ENCODE measurements at places on chromosomes 16 and 17. TPM values are rescaled to one million over a fixed set of nuclear protein-coding genes. Genes with fewer than 3 reads are reported as not detected.

ATAD5 gene
- 3.2 TPM for total RNA-seq

CLEC19A gene
- not detected for total RNA-seq

CDH13 gene
- total RNA-seq: 11.6 TPM

BEAN1 gene
- total RNA-seq: not detected

ZNF319 gene
- 3.2 TPM for total RNA-seq

PSKH1 gene
- total RNA-seq: 14.5 TPM

MEIOB gene
- total RNA-seq: 0.15 TPM

SPNS2 gene
- 1.0 TPM for total RNA-seq

ADAMTS18 gene
- not detected for total RNA-seq

IGF2BP1 gene
- 3.3 TPM for total RNA-seq

KLHL10 gene
- 0.29 TPM for total RNA-seq

MMD gene
- total RNA-seq: 43.8 TPM

MT1E gene
- total RNA-seq: 167 TPM

TP53TG3F gene
- not detected for total RNA-seq

MGAT5B gene
- total RNA-seq: 0.17 TPM

All from smooth muscle cell of trachea (primary cell).